RPMI7951 (cell line): ENCODE measurements at places on chromosomes 3 and 15. TPM values are rescaled to one million over a fixed set of nuclear protein-coding genes. Genes with fewer than 3 reads are reported as not detected.
A peak's percentile ranks its signal among the peaks of the same experiment; 100 is the strongest.

DNA sequence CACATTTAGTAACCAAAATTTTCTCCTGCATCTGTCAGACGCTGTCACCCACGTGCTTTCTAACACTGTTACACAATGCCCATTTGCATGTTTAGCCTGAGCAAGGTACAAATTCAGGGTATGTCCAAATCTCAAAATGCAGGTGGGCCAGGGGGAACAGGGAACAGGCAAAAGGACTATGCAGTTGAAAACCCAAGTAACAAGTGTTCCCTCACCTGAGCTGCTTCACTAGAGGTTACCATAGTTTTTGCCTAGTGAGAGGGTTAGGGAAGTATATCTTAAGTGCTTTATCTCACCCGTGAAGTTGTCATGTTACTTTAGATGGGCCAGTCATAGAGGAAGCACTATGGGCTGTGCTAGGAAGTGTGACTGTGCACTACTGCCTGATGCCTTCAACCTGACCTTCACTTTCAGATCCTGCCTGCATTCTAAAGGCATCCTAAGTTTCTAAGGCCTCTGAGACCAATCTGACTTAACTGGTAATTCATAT, 6.0 kb upstream of the TMEM87A start:
- no peak for DNase-seq

- DNase-seq = peak; percentile 64
These were observed 91.5 kb downstream of the ITPR1 start for GRCh38 chr3:4584456-4585249.

- no peak for DNase-seq
These were observed 35.8 kb downstream of the MLH1 start for GRCh38 chr3:37029111-37029510.

DNA sequence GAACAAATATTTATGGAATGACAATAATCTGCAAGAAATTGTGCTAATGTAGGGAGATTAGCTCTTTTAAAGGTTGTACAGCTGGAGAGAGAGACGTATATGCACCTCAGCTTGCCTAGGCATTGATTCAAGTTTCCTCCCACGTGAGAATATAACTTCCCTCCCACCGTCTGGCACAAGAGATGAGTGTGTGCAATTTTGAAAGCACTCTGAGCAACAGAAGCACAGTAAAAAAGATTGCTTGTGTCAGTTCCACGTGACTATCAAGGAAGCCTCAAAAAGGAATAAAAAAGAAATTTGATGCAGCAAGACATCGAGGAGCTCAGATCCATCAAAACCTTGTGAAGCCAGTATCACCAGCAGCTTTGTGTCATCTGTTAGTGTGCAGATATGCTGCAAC, 435.3 kb downstream of the TUSC7 start:
- DNase-seq = no peak

GRCh38 chr3:122694966-122695365, 14.3 kb downstream of the PARP14 start:
- no peak for DNase-seq

GRCh38 chr15:64501396-64501715, 41.0 kb downstream of the ZNF609 start:
- DNase-seq = no peak

GRCh38 chr3:148998297-148998696, 7.0 kb downstream of the GYG1 start:
- no peak for DNase-seq

DNA sequence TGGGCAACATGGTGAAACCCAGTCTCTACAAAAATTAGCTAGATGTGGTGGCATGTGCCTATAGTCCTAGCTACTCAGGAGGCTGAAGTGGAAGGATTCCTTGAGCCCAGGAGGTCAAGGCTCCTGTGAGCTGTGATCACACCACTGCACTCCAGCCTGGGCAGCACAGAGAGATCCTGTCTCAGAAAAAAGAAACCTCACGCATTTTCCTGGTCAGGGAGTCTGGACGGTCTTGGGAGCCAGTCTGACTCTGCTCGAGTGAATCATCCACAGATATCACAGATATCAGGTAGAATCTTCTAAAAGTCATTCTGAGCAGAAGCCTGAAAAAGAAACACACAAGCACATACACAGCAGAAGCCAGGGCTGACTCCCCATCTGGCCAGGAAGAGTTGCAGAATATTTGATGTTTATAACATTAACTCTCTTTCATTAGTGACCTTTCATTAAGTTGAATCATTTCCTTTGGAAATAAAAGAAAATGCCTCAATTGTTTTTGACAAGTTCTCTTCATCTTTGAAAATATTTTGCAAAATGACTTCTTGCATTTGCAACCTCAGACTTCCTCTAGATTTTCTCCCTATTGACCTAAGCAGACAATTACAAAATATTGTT, 56.5 kb upstream of the ABHD17C start:
- DNase-seq = peak; percentile 48

Gene ANXA2
- total RNA-seq = 4,077 and 4,282 TPM in 2 replicates
